ENCODE measurements at places on chromosomes 13 and 19.
A peak's percentile ranks its signal among the peaks of the same experiment; 100 is the strongest.

DNA sequence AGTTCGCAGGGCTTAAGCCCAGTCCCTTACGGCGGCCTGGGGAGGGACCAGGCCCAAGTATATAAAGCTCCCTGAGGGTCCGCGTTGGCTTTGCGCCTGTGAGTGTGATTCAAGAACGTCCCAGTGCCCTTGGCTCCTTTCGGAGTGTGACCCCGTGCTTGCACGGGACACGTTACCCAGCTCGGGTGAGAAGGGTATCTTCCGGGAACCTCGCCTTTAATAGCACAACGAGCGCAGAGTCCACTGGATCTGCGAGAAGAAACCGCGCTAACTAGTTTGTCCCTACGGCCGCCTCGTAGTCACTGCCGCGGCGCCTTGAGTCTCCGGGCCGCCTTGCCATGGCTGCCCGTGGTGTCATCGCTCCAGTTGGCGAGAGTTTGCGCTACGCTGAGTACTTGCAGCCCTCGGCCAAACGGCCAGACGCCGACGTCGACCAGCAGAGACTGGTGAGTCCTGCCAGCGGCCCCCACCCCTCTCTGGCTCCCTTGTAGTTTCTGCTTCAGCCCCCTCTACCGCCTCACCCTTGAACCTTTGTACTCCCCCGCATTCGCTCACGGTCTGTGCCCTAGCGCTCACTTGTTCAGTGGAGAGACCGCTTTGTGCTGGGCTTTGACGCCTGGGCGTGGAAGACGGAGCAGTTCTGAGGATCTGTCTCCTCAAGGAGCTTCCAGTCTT is at the start of gene DNAJC15:
TSS of gene DNAJC15 (plus strand) at position 298 of the 675 bp plus-strand sequence. CDS start at position 339, 41 bp downstream.
- no peak for DNase-seq

DNA sequence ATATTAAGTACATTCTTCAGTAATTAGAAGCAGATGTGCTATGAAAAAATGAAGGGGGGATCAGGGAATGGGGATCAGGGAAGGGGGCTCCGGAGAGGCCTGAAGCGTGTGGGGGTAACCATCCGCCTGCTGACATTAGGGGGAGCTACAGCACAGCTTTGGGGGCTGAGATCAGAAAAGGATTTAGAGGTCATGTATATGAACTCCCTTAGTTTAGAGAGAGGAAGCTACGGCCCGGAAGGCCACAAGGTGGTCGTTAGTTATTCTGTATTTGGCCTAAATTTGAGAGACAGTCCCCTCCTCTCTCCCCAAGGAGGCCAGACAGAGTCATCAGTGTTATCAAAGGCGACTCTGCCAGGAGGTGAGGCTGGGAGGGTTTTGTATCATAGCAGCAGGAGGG is 99.0 kb downstream of the TM9SF2 start:
- no peak for DNase-seq

GRCh38 chr19:55146078-55146704 is 2.8 kb downstream of the TNNT1 start:
- peak; percentile 67 for DNase-seq

- no peak for DNase-seq
Observed at GRCh38 chr13:77827332-77827731, 91.3 kb downstream of the EDNRB start.

GRCh38 chr13:107976628-107977027 is 238.7 kb downstream of the LIG4 start:
- DNase-seq, result no peak

DNA sequence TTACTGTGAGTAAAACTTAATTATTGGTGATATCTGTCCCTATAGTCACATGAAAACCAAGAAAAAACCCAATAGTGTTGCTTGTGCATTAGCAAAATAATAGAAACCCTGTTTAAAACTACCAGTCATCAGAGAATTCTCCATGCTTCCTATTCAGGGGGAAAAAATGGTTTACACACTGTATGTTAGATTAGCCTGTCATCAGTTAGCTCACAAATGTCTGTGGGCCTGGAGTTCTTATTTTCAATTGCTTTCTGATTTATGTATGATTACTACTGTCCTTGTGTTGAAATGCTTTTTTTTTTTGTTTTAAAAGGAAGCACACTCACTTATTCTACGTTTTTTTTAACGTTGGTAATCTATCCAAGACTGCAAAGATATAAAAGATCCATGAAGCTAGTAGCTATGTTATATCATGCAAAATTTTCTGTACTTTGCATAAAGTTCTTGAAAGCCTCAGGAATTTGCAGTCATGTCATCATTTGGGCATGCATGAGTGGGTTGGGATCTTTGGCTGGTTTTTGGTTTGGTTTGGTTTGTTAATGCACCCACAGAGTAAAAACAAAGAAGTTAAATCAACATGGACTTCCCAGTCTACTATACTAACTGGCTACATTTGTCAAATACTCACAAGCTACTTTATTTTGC is 25.9 kb downstream of the RXFP2 start:
- DNase-seq, result no peak

GRCh38 chr13:74987124-74987690 is 494.8 kb downstream of the TBC1D4 start:
- peak; percentile 89 for DNase-seq

- DNase-seq, result no peak
Observed at GRCh38 chr13:28325022-28325421, 169.9 kb downstream of the FLT1 start.

DNA sequence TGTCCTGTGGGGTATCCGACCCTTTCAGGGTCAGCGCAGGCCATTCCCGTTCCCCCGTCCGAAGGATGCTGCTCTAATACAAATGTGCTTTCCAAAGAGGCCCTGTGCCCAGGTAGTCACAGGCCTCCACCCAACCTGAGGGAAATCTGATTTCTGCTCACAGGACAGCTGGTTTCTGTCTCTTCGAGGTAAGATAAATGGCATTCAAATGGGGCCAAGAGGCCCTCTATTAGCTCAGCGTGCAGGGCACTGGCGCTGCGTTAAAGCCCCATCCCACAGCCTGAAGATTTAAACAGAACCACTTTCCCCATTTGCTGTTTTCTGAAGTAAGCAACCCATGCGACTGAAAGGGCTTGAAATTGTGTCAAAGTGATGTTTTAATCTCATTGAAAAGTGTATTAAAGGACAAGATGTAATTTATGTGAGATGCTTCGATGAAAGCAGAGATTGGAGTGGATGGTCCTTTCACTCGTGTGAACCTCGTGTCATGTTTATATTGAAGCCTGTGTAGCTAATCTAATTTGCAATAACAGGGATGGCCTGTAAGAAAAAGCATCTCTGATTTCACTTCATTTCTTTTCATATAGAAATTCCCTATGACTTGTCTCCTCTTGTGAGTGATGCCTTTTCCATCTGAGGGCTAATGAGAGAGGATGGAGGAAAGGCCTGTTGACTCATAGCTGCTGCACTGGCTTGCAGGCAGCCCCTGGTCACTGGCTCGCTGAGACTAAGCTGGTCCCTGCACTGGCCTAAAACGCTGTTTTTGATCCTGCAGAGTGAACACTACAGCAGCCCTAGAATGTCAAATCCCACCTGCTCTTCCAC is 7.3 kb upstream of the SOX1 start:
- DNase-seq, result no peak

GRCh38 chr13:51829568-51829899 is 15.4 kb downstream of the TMEM272 start:
- peak; percentile 95 for DNase-seq

GRCh38 chr19:2246014-2246620 is 3.0 kb upstream of the AMH start:
- DNase-seq, result no peak

DNA sequence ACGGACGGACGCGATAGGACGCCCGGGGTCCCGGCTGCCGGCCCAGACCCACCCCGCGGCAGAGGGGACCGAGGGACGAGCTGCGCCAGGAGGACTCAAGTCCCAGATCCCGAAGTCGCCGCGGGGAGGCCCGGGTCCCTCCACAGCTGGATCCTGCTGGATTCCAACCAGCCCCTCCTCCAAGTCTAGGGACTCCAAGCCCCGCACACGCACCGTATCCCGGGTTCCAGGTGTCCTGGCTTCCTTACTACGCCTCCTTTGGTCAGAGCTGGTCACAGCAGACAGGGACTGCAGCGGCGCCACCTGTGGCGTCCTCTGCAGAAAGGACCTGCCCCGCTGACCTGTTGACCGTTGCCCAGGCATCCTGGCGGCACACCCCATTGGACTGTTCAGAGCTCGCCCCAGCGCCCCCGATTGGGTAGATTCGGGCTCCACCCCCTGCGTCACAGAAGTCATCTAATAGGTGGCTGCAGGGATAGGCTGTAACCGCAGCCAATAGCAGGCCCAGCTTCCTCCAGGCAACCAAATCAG is 29.0 kb upstream of the ZNF709 start:
- DNase-seq, result no peak

DNA sequence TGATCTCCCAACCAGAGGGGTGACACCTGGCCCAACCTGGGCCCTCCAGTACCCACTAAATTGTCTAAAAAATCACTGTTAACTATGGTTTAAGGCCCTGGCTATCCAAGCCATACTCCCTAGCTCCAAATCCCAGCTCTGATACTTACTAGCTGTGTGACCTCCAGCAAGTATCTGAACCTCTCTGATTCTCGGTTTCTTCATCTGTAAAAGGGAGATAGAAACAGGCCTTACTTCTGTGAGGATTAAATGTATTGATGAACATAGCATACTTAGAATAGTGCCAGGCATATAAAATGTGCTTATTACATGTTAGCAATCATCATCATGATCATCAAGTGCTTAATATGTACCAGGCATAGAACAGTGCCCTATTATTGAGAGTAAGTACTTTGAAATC is 4.7 kb downstream of the LRFN1 start:
- no peak for DNase-seq

DNA sequence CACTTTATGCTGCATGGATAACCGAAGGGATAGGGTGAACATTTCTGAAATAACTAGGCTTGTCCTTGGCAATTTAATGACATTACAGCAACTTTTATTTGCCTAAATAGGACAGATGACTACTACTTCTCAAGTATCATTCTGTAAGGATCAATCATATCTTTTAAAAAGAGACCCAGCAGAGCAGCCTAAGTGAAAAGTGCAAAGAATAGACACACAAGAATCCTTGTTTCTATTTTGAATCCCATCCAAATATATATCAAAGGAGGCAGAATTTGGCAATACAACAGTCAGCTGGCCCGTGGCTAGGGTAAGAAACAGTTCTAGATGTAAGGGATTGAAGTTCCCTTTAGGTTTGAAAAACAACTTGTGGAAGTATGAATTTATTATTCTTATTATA is 6.9 kb downstream of the THSD1 start:
- DNase-seq, result no peak

DNA sequence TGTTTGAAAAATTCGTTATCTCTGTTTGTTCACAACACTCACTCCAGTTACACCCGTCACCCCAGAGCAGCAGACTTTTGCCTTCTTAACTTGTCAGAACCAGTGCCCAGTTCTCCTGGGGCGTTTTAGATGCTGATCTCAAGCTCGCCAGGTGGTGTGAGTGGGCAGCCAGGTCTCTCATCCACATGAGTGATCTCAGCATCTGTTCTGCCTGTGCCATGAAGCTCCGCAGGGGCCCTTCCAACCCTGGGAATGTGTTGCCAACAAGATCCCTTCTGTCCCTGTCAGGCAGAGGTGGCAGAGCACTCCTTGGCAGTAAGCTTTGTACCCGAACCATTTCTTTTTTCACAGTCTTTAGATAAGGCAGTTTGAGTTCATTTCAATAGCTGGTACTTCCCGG is 896.5 kb downstream of the UQCRFS1 start:
- peak; percentile 14 for DNase-seq

Data from NCI-H2171 treated with DMSO at 0.1 percent for 48 hours (cell line).